IMR-90 (cell line): ENCODE measurements at places on chromosomes 12 and 14. TPM values are rescaled to one million over a fixed set of nuclear protein-coding genes. Genes with fewer than 3 reads are reported as not detected.
A peak's percentile ranks its signal among the peaks of the same experiment; 100 is the strongest.

- DNase-seq = no peak
Observed at GRCh38 chr12:103336940-103337339, 158.8 kb downstream of the C12orf42 start.

DNA sequence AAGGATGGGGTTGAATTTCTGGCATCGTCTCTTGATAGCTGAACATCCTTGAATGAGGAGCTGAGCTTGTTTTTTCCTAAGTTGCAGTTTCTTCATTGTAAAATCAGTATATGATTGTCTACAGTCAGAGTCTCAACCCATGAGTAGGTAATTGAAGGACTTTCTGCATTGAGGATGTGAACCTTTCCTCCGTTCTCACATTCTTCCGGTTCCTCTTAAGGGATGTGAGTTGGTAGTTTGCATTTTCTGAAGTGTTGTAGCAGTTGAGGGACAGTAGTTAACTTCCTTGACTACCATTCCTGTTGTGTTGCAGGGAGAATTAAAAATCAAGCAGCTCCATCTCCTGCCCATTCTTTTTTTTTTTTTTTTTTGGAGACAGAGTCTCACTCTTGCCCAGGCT lies 19.1 kb downstream of the TPCN1 start:
- DNase-seq = no peak

GRCh38 chr12:76032043-76032981 lies 736 bp upstream of the PHLDA1 start:
- DNase-seq = peak; percentile 70

DNA sequence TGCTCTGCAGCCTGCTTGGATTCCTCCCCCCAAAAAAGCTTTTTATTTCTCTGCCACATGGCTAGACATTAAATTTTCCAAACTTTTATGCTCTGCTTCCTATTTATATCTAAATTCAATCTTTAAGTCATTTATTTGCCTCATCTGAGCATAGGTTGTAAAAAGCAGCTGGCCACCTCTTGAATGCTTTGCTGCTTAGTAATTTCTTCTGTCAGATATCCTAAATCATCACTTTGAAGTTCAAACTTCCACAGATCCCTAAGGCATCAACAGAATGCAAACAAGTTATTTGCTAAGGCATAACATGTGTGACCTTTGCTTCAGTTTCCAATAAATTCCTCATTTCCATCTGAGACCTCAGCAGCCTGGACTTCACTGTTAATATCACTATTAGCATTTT lies 209.6 kb downstream of the FSCB start:
- DNase-seq = no peak

DNA sequence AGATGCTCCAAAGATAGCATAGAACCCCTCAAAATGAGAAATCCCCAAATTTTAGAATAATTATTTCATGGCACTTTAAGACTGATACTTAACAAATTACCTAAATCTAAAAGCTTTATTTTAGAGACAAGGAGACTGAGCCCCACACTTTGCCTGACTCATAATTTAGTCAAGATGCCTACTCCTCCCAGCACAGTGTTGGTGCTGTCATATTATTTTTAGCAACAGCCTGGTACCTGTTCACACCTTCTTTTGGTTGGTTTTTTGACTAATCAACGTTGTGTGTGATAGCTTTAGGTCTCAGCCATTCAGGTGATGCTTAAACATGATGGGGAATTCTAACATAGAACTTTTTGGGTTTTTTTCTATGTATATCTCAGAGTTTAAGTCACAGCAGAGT lies 120.2 kb downstream of the SEC23A start:
- no peak for DNase-seq

- peak; percentile 62 for DNase-seq
Observed at GRCh38 chr12:116126610-116127009, 150.9 kb downstream of the MED13L start.

Gene C14orf93
- total RNA-seq = 4.7 and 5.7 TPM in 2 replicates
